ENCODE measurements at places on chromosomes 3 and 15.

DNA sequence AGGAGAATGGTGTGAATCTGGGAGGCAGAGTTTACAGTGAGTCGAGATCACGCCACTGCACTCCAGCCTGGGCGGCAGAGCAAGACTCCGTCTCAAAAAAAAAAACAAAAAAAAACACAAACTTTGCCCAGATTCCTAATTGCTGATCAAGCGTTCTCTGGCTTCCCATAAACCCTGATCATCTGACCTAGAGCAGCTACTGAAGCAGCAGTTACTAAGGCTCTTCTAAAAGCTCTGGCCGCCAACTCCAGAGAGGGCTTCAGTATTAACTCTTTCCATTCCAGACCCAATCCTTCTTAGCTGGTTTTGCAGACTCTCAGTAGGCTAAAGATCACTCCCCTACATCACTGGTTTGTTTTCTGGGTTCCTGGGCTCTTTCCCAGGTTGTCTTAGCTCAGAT is 201.6 kb downstream of the IGSF11 start:
- no peak for DNase-seq

DNA sequence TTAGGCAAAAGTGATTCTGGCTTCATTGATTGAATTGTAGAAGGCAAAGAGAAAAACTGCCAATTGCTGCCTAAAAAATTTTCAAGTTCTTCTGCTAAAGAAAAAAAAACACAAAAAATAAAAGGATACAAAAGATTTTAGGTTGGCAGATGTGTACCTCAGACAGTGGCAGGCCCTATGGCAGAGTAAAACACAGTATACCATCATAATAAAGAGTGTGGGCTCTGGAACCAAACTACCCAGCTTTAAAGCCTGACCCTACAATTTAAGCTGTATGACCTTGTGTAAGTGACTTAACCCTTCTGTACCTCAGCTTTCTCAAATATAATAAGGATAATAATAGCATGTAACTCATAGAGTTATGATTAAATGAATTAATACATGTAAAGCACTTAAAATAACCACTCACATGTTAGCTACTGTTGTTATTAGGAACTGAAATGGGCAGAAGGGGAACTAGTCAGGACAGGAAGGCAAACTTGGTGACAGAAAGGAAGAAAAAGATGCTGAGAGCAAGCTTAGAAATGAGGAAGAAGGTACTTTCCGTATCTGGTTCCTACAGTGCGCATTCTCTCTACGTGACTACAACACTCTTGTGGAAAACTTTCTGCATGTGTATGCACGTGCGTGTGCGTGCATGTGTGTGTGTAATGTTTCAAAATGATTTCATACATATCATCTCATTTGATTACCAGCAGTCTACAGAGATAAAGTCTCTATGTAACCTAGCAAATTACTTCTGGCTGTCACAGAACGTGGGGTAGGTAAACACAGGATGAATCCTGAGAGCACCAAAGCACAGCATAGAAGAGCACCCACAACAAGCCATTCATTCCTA is 13.6 kb upstream of the GATM start:
- no peak for DNase-seq

DNA sequence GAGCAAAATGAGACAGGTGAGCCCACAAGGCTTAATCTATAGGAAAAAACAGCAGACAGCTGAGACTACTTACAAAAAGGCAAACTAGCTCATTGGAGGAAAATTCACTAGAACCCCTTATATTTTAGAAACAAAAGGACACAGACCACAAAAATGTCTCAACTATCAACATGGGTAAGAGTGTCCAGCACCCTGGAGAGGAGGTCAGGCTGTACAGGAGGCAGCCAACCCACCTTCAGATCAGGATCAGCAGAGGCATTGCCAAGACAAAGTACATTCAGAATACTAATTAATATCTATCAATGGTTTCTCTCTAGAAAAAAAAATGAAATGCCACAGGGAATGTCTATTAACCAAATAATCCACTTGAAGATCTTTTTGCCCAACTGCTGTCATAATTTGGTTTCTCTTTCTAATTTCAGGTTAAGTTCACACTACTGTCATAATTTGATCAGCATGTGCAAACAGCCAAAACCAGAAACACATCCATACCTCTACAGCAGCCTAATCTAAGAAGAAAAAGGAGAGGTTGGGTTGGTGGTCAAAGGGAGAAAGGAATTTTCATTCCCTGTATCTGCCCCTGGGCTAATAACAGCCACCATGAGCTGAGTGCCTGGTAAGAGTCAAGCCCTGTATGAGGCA is 26.0 kb upstream of the THBS1 start:
- no peak for DNase-seq

DNA sequence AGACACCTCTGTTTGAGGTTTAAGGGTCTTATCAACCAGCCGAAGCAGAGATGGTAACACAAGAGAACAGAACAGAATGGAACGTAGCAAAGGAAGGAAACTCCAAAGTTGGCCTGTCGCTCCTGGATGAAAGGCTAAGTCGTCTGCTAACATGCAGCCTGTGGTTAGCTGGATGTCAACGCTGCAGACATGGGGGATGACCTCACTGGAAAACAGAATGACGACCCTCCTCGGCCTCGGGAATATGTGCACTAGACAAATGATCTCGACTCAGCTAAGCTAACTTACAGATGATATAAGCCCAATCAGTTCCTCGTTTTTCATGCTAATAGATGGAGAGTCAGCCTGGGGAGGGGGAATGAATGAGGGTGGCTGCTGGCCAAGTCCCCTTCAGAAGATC is 177.8 kb upstream of the LRTM1 start:
- DNase-seq = no peak

DNA sequence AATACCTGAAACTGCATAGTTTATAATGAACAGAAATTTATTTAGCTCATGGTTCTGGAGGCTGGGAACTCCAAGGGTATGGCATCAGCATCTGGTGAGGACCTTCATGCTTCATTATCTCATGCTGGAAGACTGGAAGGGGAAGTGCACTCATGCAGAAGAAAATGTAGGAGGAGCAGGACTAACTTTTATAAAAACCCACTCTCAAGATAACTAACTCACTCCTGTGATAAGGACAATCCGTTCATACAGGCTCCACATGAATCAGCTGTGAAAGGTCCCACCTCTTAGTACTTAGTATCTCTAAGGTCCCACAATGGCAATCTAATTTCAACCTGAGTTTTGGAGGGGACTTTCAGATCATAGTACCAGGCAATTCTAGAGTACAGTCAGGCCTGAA is 33.6 kb upstream of the APH1B start:
- DNase-seq = no peak

- no peak for DNase-seq
Measured at GRCh38 chr3:49924683-49925082, 4.9 kb downstream of the MON1A start.

DNA sequence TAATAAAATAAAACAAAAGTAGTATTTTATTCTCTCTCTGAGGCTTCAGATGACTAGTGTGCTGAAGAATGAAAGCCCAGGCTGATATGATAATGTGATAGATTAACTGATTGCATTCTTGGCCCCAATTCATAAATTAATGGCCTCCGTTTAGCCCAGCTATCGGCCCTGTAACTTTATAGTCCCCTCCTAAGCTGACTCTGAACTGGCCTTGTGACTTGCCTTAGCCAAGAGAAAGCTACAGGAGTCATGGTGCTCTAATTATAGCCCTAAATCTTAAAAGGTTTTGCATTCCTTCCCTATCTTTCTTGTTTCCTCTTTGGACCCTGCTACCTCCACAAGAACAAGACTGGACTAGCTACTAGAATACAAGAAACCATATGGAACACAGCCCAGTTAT is 123.2 kb upstream of the EPHA3 start:
- DNase-seq = no peak

GRCh38 chr15:83289160-83289559 is 4.7 kb upstream of the BNC1 start:
- DNase-seq = no peak

DNA sequence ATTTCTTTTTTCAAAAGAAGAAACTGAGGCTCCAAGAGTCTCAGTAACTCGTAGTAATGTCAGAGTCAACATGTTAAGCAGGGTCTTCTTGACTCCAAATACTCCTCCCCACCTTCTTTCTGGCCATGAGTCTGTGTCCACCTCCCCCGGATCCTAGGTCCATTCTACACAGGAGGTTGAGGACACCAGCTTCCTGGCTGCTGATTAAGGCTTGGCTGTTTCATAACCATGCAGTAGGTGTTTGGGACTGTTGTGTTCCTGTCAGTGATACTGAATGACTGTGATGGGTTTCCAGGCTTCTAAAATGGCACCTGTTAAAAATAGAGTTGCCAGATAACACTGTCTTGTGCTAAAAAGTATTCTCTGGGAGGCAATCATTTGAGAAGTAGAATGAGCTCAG is 130.8 kb upstream of the IL12A start:
- no peak for DNase-seq

DNA sequence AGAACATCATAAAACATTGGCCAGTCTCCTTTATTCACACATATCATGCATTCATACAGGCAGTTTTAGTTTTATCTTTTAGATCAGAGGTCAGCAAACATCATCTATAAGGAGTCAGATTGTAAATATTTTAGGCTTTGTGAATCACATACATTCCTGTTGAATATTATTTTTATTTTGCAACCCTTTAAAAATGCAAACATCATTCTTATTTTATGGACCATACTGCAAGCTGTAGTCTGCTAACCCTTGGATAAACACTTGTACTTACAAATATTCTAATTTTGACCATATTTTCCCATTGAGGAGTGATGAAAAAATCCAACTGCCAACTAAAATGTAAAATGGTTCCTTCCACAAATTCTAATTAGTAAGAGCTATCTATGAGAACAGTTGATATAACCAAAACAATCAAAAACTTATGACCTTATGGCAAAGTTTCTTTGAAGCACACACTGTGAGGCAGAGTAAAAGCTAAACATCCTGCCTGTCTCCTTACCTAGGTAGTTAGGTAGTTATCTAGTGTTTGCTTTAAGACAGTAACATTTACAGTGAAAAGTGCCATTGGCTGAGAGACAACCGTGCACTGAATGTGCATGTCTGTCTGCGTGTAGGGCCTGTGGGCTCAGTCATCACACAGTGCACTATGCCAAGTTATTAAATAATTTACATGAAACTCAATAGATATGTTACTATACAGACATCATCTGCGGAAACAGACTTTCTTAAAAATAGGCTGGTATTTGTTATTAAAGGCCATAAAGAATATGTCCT is 57.7 kb downstream of the PIK3R4 start:
- no peak for DNase-seq

- no peak for DNase-seq
Measured at GRCh38 chr15:77311618-77312398, 108.1 kb downstream of the PEAK1 start.

- no peak for DNase-seq
Measured at GRCh38 chr15:63522225-63522578, 17.8 kb downstream of the USP3 start.
